ENCODE measurements at places on chromosomes 1 and 21.

DNA sequence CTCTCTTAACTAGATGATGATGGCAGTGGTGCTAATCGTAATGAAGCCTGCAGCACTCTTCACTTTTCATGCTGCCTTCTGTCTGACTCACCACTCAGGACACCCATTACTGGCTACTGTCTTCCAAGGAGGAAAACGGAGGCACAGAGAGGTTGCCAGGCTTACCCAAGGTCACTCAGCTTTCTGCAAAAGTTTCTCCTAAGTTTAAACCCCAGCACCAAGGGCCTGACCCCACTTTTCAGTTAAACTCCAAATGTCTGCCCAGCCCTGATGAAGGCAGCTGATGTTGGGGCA lies 78.1 kb upstream of the RUNX3 start:
- DNase-seq, result no peak

GRCh38 chr1:13808729-13809131 lies 108.7 kb downstream of the PRDM2 start:
- no peak for DNase-seq

DNA sequence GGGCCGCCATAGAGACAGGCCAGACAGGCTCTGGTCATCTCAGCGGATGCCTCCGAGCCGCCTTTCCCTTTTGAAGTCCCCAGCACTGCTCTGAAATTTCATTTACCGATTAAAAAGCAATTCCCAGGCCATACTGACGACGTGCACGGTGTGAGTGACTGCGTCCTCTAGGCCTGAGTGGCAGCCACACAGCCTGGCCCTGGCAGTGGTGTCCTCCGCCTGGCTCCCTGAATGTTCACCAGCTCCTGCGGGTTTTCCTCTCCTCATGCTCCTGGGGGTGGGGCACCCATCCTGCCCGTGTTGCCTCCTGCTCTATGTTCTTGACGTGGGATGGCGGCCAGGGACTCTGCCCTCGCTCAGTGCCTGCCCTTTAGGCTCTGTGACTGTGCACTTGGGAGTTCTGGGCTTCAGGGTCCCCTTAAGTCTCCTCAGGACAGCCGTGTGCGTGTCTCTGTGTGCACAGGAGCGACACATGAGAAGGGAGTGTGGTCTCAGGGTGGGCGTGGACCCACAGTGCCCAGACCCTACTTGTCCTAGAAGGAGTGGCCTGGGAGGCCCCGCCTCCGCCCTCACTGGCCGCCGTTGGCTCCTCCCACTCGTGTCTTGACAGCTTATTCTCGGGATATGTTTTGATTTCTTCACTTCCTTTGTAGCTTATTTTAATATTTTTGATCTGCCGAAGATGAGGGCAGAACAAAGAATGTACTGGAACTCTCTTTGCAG lies 3.6 kb downstream of the SKI start:
- DNase-seq, result peak; percentile 80

DNA sequence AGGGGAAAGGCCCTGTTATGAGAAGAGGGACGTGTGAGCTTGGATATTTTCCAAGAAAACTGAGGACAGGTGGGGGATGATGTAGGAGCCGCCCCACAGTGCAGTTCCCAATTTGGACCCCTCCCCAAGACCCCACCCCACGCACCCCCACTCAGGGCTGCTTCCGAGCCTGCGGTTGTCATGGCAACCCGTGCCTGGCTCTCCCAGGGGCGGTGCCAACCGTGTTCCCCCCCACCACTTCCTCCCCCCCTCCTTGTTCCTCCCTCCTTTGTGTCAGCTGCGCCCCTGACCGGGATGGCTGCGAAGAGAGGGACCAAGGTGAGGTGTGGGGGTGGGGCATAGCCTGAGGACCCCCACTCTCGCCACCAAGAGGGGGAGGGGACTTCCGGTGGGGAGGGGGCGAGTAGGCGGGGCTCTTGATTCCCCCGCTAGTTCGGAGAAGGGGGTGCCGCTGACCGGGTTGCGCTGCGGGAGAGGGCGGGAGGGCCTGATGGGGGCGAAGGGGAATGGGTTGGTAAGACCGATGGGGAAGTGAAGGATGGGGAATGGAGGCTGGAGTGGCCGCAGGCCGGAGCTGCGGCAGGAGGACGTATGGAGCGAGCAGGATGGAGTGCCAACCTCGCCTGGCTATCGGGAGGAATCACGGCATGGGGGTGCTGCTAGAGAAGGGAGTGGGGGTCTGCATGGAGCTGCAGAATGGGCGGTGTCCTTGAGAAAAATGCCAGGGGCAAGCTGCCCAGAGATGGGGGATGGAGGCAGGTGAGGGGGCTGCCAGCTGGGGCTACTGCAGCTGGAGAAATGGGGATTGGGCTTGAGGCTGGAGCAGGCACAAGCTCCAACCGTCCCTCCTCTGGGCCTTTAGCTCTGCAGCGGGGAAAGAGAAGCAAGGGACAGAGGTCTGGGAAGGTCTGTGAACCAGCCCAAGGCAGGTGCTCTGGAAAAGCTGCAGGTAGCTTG lies 953 bp downstream of the TRIM46 start:
- DNase-seq, result peak; percentile 68

GRCh38 chr21:34797921-34798535 lies 129.2 kb downstream of the CLIC6 start:
- DNase-seq, result no peak

- no peak for DNase-seq
Observed at GRCh38 chr1:227557962-227558725, 5.2 kb upstream of the ZNF678 start.

DNA sequence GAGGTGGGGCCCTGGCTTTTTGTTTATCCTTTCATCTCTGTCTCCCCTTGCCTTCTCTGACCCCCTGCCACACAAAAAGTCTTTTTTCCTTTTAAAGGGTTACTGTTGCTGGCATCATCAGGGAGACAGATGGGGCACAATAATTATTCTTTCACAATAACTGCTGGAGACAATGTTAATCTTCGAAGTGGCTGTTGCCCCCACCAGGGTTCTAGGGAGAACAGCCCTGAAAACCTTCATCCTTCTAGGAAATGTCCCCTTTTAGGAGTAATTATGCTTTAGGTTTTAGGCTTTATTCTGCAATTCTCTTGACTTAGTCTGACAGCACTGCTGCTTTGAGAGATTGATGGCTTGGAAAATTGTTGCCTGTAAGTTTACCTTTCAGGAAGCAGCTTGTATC lies 150.0 kb downstream of the NOS1AP start:
- no peak for DNase-seq

DNA sequence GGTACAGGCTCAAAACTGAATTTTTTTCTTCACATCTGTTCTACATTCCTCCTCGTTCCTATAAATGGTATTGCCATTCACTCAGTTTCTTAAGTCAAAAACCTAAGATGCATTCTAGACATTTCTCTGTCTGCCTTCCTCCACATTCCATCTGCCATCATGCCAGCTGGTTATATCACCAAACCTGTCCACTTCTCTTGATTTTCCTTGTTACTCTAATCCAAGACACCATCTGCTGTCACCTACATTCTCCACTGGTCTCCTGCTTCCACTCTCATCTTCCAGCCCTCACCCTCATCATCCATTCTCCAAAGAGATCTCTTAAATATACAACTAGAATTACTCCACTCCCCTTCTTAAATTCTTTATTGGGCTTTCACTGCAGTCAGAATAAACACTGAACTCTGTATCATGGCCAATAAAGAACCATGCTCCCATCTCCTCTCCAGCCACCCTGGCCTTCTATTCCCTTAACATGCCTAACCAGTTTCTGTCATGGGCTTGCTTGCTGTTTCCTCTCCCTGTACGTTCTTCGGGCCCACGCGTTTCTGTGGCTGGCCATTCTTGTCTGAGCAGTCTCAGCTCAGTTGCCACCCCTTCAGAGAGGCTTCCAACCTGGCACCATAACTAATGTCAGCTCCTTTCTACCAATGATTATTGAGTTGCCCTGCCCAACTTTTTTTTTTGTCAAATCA lies 278.3 kb downstream of the ST6GALNAC3 start:
- DNase-seq, result no peak

DNA sequence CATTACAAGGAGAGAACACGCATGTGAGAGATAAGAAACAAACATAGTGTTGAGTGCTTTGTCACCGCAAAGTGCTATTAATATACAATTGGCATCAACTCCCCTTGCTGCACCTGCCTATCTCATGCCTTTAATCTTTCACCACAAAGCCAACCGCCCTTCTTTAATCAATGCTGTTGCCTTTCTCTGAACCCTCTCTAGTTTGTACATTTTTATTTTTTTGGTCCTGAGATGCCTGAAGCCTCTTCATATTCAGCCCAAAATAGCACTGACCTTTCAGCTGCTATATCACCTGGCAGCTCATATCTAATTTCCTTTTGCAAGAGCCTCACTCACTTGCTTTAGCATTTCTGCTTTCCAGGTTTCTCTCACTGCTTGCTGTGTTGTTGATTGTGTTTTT lies 504.7 kb downstream of the NUF2 start:
- DNase-seq, result no peak

DNA sequence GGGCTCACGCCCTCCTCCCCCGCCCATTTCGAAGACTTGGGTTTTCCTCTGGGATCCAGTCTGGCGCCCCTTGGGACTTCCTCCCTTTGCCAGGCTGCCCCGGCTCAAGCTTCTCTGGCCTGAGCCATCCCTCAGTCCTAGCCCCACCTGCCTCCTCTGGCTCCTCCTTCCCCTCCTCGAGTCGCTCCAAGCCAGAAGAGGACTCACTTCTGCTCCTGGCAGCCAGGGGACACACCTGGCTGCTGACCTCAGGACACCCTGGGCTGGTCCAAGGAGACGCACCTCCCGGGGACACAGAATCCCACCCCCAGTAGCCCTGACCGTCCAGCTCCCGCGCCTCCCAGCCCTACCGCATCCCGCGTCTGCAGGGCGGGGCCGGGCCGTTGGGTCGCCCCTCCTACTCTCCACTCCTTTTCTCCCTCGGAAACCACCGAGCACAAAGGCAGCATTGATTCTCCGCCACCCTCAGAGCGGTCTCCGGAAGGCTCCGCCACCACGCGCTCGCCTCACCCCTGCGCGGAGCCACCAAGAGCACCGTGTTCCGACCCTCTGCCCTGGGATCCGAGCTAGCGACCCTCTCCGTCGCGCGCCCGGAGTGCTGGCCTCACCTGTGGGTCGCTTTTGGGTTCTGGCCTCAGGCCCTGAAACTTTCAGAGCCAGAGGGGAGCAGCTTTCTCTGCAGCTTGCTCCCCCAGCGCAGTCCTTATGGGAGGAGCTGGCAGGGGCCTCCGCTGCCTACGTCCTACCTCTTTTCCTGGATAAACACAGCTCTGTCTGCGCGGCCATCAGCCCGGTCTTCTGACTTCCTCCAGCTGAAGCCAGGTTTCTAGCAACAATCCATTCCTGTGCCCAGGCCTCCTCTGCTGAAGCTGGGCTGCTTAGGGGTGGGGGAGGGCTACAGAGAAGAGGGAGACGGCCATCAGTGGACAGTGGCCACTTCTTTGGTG lies at the start of gene C2CD4D:
C2CD4D (minus strand) TSS at position 364 of the 947 bp plus-strand sequence. CDS start 831 bp downstream, outside the sequence.
- peak; percentile 88 for DNase-seq

DNA sequence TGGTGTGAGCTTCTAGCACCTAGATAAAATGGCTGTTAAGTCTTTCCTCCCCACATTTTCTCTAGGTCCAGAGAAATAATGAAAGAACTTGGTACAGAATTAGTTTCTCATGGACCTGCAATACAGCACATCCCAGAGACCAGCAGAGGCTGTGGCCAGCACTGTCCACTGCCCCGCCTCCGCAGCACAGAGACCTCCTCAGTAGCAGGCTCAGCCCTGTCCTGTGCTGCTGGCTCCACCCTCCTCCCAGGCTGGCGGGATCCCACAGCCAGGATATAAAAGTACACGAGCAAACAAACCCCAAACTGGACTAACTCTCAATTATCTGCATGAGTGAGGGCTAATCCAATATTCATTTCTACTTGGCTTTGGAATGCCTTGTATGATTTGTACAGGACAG lies 401.5 kb downstream of the RPS6KC1 start:
- no peak for DNase-seq

DNA sequence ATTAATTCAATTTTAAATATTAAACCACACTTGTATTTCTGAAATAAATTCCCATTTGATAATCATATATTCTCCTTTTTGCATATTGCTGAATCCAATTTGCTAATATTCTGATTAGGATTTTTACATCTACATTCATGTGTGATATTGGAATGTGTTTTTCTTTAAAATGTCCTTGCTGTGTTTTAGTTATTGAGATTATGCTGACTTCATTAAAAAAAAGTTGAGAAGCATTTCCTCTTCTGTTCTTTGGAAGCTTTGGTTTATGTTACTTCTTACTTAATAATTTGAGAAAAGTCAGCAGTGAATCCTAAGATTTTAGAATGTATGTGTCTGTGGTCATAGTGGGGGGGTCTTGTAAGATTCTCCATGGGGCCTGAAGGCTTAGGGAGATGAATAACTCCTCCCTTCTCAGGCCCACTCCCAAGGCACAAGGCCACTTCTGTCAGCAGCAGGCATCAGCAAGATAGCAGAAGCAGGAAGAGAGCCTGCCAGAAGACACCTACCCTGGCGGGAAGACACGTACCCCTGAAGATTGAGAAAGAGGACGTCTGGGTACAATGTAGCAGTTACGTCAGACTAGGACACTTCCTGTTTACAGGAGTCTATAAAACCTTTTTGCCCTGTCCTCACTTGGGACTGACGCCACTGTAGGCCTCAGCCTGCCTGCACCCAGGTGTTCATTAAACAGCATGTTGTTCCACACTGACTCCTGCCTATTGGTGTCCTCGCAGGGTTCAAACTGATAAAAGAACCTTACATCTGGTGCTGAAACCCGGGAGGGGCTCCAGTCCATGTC lies 56.9 kb downstream of the ODF2L start:
- no peak for DNase-seq

DNA sequence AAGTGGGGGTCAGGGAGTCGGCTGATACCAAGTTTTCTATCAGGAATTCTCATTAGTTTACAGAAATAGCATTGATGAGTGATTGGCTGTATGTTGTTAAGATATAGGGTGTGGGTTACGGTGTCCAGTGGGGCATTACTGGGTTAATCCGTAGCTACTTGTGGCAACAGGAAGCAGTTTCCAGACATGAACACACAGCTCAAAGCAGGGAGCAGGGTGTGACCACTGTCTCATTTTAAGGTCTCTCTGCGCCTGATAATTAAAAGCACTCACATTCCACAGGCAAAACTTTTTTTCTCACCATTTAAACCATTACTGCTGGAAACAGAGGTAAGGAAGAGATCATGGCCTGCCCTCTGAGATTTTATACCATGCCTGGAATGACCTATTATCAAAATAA lies 114.9 kb downstream of the SIK1 start:
- DNase-seq, result no peak

GRCh38 chr1:86345042-86345441 lies 51.1 kb downstream of the ODF2L start:
- DNase-seq, result no peak

- DNase-seq, result no peak
Observed at GRCh38 chr1:107538502-107538901, 397.7 kb downstream of the NTNG1 start.

DNA sequence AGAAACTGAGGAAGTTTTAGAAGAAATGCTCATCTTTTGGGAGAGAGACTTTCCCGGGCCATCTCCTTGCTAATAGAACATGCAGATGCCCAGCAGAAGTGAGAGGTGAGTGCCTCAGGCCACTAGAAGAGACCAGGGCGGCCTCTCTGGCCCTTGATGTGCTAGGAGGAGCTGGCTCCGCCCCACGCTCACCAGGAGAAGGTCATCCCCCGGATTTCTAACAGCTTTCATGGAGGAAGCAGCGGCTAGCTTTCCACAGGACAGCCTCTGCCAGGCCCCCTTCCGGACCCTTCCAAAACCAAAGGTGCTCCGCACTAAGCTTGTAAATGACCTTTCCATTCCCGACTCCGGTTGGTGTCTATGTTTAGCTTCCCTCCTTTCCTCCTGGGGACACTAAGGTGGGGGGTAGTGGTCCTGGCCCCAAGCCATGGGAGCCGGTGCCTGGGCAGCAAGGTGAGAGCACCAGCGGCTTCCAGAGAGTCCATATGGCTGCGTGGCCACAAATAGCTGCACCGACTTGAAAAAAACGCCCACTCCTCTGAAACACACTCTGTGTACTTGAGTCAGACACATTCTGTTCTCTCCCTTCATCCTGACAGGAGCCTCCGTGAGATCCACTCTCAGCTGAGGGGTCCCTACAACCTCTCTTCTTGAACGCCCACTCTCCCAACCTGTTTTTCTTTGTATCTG lies 249.9 kb downstream of the TNR start:
- no peak for DNase-seq

Measured in activated CD4-positive, alpha-beta T cell treated with anti-CD3 and anti-CD28 coated beads, Interleukin-2, Interleukin-6, amounts not matched to agents 100 ng/mL and 50 ng/mL, durations not matched to agents 16 hours and 8 hours (primary cell).